Epithelial cell of prostate (primary cell): ENCODE measurements at places on chromosomes 16 and 17.
A peak's percentile ranks its signal among the peaks of the same experiment; 100 is the strongest.

DNA sequence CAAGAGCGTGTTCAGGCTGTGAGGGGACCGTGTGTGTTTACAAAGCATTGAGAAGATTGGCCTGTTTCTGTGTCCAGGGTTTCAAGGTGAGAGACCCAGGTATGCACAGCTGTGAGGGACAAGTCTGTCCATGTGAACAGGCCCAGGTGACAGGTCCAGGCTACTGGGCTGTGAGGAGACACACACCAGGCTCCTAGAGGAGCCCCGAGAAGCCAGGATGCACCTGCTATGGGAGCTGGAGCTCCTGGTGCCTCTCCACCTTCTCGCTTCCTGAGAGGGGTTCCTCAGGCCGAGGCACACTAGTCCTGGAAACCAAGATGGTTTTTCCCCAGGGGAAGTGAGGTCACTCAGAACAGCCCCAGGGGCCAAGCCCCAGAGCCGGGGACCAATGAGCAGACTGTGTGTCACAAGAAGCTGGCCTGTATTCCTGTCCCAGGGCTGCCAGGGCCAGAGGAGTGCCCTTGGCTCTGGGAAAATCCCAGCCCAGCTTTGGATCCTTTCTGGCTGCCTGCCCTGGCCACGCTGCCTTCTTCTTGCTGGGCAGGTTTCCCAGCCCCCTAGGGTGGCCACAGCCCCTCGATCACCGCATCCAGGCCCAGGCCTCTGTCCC lies 153.4 kb upstream of the PLCG2 start:
- DNase-seq: no peak

- no peak for DNase-seq
Measured at GRCh38 chr16:87963400-87963799, 12.2 kb downstream of the BANP start.

GRCh38 chr17:10652984-10653659 lies 4.0 kb downstream of the MYH3 start:
- no peak for DNase-seq

GRCh38 chr17:76676629-76677028 lies 33.1 kb upstream of the ST6GALNAC1 start:
- DNase-seq: no peak

GRCh38 chr17:1999557-2000251 lies 25.4 kb downstream of the RTN4RL1 start:
- no peak for DNase-seq

- no peak for DNase-seq
Measured at GRCh38 chr17:81563861-81564586, 11.9 kb upstream of the FAAP100 start.

DNA sequence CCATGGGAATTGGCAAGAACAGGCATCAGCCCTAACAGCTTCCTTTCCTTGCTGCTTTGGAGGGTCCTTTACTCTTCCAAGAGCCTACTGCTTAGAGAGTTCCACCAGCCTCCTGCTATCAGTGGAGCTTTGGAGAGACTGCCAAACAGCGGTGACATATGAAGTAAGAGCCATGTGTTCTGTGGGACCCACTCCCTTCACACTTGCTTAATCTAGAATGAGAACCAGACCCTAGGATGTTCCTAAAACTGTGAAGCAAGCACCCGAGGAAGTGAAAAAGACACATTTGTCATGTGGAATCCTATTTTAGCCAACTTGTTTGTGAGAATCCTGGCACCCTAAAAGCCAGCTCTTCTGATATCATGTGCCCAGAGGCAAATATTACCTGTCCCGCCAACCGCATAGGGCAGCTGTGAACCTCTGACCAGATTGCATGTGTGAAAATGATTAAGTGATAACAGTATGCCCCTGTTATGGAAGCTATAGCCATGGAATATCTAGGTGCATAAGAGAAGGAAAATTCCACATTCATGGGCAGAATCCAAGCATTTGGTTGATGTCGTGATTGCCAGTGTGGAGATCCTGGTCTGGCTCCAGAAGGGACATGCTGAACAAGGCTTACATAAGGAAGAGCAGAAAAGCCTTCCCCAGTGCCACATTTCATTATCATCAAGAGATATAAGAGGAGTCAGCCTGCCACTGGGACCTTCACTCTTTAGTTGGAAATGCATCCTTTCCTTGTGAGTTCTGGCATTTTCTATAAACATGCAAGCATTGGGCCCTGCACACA lies 18.7 kb downstream of the RCVRN start:
- DNase-seq: no peak

GRCh38 chr17:40663252-40663651 lies 1.7 kb downstream of the KRT222 start:
- no peak for DNase-seq

- DNase-seq: no peak
Measured at GRCh38 chr17:13736916-13737315, 135.2 kb upstream of the HS3ST3A1 start.

- DNase-seq: no peak
Measured at GRCh38 chr16:64390102-64390501, 731.8 kb downstream of the CDH11 start.

- DNase-seq: no peak
Measured at GRCh38 chr17:27522028-27522635, 65.9 kb downstream of the KSR1 start.

DNA sequence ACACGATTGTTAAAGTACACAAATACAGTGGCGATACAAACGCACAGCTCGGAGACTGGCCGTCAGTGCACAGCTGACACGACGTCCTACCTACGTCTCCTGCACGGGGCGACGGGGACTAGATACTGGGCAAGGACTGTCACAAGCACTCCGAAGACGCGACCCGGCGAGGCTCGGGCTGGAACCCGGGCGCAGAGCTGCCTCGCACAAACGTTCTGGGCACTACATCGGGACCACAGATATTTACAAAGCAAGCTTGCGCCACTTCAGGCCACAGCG lies 13.8 kb downstream of the SLC16A3 start:
- DNase-seq: no peak

DNA sequence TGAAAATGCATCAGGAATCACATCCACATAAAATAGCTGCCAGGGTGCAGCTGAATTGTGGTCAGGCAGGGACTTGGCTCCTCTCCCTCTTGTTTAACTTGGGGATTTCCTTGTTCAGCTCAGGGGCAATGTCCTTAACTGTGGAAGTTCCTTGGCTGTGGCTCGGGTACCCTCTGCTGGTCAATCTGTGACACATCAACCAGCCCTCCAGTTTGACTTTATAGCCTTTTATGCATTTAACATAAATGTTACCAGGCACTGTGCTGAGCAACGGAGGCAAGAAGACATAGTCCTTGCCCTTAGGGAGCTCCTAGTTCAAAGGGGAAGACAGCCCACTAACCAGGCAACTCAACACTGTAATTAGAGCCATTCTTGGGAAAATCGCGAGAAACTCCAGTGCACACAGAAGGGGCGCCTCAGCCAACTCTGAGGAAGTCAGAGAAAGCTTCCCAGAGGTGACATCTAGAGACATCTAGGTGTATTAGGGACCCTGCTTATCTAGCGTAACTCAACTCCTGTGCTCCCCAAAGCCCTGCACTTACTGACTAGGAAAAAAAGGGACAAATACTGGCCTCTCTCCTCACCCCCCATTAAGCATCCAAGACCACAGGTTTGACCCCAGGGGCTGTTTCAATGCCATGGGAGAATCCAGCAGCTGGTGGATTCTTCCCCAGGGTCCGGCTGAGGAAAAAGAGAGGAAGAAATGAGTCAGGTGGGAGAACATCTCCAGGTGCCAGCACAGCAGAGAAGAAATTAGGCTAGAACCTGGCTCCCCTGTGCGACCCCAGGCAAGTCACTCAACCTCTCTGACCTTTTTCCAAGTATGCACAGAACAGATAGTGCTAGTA lies 17.3 kb upstream of the EEF2K start:
- DNase-seq: peak; percentile 66

DNA sequence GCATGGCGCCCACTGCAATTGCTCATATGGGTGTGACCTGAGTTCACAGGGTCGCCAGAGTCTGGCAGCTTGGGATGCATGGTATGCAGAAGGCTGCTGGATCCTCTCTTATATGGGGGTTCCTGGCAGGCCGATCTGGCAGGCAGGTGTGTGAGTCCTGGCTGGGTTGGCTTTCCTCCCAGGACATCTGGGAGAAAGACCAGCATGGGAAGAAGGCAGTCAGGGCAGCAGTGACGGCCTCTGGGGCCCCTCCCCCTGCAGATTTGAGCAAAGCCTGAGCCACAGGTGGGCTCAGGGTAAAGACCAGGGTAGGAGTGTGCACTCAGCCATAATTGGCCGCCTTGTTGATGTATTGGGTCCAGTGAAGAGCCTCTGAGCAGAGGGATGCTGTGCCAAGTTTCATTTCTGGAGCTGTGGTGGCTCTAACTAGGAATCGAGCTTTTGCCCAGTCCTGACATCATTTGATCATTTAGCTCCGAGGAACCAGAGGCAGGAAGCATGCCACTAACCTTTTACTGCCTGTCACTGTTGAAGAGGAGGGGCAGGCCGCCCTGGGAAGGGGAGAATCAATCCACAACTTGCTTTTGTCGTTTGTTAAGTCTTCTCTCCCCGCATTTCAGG lies 174.3 kb downstream of the CCDC182 start:
- DNase-seq: no peak

DNA sequence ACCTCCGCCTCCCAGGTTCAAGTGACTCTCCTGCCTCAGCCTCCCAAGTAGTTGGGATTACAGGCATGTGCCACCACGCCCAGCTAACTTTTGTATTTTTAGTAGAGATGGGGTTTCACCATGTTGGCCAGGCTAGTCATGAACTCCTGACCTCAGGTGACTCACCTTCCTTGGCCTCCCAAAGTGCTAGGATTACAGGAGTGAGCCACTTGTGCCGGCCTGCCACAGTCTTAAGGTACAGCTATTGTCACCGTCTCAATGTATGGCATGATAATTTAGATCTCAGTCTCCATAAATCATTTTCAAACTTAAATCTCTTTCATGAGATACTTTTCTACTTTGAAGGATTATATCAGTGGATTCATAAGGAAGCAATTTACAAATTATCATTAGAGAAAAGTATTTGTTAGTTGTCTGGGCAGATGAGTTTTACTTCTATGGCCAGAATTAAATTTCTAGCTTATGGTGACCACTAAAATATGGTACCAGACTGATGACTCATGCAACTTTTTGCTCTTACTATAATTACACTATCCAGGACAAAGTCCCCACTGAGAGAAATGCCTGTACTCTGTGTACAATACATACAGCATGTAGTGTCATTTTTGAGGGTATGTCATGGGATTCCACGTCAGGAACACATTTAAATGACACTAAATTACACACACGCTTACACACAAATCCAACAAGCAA lies 1230.3 kb upstream of the GOT2 start:
- DNase-seq: no peak

- DNase-seq: no peak
Measured at GRCh38 chr16:74650966-74651567, 15.6 kb downstream of the RFWD3 start.

DNA sequence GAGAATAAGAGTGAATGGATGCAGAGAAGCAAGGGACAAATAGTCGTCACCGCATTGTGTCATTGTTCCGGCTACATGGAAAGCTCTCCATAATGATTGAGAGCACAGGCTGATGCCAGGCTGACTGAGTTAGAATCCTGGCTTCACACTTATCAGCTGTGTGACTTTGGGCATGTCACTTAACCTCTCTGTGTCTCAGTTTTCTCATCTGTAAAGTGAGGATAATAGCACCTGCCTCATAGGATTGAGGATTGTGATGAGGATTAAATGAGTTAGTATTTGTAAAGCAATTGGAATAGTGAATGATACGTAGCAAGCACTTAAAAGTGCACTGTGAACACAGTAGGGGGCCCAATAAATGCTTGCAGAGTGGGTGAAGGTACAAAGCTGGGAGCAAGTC lies 45.7 kb upstream of the LYRM9 start:
- no peak for DNase-seq

DNA sequence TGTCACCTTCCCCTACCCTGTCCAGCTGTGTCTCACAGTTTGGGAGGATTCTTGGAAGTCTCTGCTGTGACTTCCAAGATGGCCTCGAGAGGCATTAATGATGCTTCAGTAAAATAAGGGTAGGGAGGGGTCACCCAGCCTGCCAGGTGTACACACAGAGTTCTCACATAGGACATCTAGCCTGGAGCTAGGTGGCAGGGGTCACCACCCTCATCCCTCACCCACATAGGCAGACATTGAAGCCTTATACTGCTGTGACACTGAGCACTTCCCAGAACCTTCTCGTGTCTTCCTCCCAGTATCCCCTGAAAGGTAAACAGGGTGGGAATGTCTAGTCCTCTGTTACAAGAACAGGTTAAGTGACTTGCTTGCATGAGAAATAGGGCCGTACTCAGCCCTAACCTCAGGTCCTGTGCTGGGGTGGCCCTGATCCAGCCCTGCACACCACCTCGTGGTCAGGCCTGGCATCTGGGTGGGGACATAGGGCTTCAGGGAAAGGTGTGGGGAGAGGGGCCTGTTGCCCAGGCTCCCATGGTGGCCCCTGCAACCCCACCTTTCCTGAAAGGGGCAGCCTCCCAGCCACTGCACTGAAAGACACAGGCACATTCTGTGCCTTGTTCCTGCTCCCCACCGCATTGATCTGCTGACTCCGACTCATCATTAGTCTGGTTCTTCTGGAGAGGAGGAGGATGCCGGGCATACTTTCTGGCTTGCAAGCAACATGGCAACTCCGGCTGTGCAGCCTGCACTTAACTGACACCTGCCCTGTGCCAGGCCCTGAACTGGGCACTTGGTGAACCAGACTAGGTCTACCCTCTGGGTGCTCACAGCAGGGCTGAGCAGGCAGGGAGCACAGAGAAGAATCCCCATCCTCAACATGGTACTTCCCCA lies 3.6 kb upstream of the MMP15 start:
- peak; percentile 49 for DNase-seq

DNA sequence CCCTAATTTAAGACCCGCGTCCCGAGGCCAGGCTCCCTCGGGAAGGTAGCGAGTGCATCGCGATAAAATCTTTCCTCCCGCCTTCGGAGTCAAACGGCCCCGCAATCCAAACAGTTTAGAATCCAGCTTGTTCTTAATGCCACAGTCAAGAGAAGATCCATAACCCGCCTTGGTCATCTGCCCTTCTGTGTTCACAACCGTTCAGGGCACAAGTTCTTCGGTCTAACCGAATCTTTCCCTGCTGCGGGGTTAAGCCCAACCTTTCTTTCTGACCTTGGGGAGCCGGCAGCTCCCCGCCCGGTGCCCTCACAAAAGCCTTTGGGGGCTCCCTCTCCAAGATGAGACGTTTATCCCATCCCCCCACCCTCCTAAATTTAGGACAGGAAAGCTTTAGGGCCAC lies 30.3 kb downstream of the CPSF4L start:
- no peak for DNase-seq

DNA sequence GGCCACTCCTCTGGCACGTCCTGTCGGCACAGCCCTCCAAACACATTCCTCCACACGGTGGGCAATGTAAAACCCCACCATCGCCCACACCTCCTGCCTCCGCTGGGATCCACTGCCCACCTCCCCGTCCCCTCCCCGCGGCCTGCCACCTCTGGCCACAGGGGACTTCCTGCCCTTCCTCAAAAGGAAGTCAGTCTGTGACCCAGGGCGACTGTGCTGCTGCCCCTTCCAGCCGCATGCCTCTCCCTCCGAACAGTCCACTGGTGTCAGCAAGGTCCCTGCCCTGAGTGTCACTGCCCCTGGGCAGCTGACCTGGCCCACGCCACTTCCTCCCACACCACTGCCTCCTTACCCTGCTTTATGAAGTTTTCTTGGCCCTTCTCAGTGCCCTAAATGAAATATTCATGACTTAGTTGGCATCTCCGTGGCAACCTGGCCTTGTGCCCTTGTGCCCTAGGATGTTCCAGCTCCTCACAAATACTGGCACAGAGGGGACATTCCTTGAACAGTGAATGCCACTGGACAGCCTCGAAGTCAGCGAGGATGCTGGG lies 2.0 kb downstream of the PLD6 start:
- DNase-seq: no peak

GRCh38 chr17:28711723-28712031 lies at the start of gene PROCA1:
Gene PROCA1 (minus strand): TSS chr17:28711888. CDS start chr17:28711660, 228 bp downstream.
- no peak for DNase-seq

- DNase-seq: no peak
Measured at GRCh38 chr17:56820207-56820606, 13.5 kb downstream of the C17orf67 start.

- DNase-seq: no peak
Measured at GRCh38 chr16:85137323-85138072, 25.2 kb upstream of the CIBAR2 start.
